Inflammatory macrophage treated with lipopolysaccharide for 1 hour (primary cell): ENCODE measurements at places on chromosomes 2 and 18.

- DNase-seq, result peak; percentile 96
Observed at GRCh38 chr2:11465485-11466306, at the start of gene E2F6. TSS of gene E2F6 (minus strand) at chr2:11466161. CDS start at chr2:11465879, 282 bp downstream.

DNA sequence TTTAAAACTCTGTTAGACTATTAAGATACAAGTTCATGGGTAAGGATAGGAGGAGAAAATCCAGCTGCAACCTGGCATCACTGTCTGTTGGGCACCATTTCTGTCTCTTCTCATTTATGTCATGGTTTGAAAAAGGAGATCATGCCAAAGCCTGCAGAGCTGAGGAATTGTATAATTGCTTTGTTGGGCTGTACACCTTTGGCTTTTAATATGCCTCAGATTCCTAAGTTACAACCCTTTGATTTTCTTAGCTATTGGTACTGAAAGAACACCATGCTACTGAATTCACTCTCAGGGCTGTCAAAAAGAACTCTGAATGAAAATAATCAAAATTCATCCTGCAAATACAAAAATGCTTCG, 174.3 kb downstream of the ACKR3 start:
- no peak for DNase-seq

DNA sequence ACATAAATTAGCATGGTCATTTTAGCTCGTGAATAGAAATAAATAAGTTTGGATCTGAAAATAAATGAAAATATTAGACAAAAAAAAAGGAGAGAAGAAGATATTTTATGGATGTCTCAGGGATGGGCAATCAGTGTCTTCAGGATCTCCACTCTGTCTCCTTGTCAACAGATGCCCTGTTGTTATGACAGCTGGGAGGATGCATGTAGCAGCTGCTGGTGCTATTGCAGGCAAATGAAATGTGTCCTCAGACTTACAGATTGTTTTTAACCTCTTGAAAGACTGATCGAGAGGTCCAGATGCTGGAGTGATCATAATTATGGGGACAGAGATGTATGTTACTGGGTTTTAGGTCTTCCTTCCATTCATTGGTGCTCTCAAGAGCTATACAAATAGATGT, 24.7 kb upstream of the ARL4C start:
- no peak for DNase-seq

GRCh38 chr2:62202019-62202722, 6.3 kb downstream of the B3GNT2 start:
- no peak for DNase-seq

GRCh38 chr2:212177724-212178123, 360.9 kb downstream of the ERBB4 start:
- no peak for DNase-seq

DNA sequence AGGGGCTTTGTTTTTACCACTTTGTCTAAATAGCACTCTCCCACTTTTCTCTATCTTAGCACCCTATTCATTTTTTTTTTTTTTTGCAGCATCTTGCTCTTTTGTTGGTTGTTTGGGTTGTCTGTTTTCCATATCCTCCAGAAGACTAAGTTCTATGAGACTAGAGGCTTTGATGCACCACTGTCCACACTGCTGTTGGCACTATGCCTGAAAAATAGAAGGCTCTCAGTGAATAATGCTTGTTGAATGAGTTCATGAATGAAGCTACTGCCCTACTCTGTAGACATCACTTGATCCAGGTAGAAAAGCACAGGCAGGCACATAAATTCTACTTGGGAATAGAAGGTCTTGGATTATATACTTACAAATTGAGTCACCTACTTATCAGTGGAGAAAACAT, 7.3 kb downstream of the IL1A start:
- DNase-seq, result peak; percentile 23

DNA sequence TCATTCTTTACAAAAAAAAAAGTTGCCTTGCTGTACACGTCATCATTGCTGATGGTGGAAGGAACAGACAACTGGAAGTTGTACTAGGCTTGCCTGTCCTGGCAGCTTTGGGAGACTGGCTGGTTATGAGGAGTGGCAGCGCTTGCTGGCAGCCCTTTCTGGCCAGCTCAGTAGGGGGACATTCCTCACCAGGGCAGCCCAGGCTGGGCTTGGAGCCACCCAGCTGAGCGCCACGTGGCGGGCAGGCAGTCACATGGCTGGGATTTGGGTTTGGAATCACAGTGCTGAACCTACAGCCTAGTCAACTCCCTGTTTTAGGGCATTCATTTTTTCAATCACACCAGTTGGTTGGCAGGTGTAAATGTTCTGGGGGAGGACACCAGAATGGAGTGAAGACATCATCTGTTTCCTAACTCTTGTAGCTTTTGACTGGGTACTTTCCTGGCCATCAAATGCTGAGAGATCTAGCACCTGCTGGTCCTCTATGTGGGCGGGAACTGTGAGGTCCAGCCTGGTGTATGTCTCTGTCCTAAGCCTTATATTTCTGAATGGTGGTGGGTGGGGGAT, 139.3 kb downstream of the SETBP1 start:
- DNase-seq, result no peak

DNA sequence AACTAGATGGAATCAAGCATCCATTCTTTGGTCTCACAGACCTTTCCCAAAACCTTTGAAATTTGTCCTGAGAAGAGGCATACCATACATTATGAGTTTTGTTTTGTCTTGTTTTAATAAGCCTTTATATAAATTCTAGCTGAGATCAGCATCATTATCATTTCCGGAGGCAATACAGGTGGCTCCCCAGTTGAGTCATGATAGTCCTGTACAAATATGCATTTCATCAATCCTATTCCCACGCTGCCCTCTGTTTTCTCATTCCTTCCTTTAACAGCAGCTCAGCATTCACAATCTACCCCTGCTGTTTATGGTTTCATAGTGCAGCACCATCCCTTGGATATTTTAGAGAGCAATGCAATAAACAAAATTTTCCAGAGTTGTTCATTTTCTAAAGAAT, 216.7 kb downstream of the TXNL1 start:
- DNase-seq, result no peak

GRCh38 chr18:10453806-10454680, at the start of gene APCDD1:
TSS of gene APCDD1 (plus strand) at chr18:10454635. CDS start at chr18:10454982, 347 bp downstream.
- no peak for DNase-seq

DNA sequence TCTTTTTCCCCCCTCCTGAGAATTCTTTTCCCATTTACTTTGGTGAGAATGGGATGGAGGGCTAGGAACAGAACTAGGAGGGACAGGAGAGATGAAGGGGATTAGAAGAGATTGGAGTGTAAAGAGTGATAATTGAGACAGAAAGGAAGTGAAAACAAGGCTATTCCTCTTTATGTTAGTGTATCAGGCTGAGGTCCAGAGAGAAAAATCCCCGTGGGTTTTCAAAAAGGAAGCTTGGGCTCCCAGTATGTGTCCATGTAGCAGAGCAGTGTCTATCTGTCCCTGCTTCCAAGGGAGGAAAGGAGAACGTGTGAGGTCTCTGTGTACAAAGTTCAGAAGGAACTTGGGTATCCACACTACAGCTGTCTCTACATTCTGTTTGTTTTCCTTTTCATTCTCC, 59.9 kb upstream of the KCNE4 start:
- peak; percentile 78 for DNase-seq

- no peak for DNase-seq
Observed at GRCh38 chr2:29447513-29447912, 332.3 kb downstream of the CLIP4 start.

DNA sequence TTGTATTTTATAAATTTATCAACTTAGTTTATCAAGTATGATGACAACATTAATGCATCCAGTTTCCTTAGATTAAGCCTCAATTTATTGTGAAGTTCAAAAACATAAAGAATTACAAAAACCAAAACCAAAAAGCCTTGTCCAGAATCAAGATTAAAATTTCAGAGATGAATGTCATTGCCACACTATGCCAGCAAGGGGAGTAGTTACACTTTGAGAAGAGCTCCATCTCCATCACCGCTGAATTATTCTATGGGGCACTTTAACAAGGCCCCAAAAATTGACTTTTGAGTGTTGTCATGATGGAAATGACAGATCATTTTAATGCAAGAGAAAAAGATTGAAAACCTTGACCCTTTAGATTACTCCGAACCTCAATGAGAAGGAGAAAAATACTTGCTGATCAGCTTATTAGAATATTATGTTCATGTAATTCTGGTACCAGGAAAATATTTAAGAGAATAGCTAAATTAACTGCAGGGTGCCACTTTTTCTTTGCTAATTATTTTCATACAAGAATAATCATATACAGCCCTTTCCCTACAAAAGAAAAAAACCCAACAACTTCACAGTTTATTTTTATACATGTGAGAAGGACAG, 152.5 kb upstream of the AQP4 start:
- DNase-seq, result no peak

DNA sequence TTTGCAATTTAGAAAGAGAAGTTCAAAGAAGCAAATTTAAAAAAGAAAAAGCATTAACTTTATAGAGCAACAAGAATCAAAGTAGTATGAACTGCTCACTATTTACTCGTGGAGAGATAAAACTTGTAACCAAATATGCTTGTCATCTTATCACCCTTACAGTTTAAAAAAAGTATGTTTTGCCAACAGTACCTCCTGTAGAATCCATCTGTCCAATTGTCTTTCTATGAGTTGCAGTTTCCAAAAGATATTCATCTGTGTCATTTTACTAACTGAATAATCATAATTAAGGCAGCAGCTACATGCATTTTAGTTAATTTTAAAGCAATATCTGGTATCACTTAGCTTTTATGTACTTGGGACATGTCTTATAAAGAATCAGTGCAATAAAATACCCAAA, 1112.3 kb downstream of the DSC3 start:
- no peak for DNase-seq

DNA sequence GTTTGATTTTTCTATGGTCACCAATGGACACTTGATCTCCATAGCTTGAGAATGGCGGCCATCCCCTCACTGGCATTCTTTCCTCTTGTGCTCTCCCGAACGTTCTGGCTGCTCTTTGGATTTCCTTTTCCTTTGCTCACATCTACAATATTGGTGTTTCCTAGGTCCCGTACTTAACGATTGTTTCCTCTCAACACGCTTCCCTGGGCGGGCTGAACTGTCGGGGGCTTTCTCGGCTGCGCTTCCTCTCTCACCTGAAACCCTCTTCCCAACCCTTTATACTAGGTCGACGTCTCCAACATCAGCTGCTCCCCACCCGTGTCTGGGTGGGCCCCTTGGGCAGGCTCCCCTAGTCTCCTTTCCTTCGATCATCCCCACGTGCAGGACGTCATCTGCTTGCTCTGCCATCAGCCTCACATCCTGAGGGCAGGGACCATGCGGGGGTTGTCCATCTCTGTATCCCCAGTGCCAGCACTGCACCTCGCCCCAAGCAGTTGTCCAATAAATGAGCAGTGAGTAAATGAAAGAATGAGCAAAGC, 634 bp upstream of the DIS3L2 start:
- DNase-seq, result no peak

DNA sequence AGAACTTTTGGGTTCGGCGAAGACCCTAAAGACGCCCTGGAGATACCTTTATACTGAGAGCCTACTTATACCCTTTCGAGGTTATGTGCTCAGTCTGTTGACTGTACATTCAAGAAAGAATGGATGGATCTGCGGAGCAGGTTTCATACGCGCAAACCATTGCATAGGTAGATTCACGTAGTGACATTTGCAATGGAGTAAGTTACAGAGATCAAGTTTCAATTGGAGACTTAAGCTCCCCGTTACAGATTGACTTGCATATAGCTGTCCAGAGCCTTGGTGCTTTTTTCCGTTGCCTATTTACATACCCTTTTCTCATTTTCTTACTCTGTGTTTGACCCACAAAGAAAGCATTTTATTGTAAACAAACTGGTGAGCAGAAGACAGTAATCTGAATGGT, 923 bp downstream of the PSMD1 start:
- no peak for DNase-seq

GRCh38 chr2:231671270-231672050, 36.9 kb upstream of the PTMA start:
- no peak for DNase-seq

- peak; percentile 3 for DNase-seq
Observed at GRCh38 chr18:33201509-33201926, 239.0 kb downstream of the CCDC178 start.

GRCh38 chr2:104975851-104976250, 62.0 kb upstream of the MRPS9 start:
- DNase-seq, result peak; percentile 2

DNA sequence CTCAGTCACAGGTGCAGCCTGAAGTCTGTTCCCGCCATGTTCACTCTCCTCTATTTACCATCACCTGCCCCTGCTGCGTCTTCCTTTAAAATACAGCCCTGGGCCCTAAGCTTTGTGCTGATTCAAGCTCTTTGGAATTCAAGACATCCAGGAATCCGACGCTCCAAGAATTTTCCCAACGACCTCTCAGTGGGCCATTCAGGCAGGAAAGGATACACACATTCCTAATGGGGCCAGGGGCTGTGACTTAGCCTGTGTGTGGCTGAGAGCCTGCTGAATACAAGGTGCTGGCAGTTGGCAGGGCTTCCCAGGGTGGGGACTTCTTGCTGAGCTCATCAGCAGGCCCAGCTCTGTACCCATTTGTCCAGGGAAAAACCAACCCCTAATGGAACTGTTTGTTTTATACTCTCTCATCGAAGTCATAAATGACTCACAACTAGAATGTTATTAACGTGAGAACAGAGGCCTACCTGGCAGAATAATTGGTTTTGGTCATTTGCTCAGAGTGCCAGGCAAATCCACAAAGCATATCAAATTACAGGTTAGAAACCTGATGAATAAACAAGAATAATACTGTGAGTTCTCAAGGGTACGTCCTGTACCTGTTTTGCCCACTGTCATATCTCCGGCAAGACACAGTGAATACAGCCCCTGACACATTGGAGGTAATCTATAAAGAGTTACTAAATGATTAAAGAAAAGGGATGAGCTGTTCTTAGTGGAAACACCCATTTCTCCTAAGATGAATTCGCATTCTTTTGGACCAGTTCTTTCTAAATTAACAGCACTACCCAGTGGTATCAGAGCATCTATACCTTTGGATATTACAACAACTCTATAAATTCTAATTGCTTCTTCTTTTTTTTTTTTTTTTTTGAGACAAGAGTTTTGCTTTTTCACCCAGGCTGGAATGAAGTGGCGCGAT, 12.6 kb upstream of the KCMF1 start:
- no peak for DNase-seq

- DNase-seq, result no peak
Observed at GRCh38 chr2:233820774-233821105, 33.6 kb downstream of the HJURP start.

GRCh38 chr2:192007581-192008228, 160.8 kb upstream of the CAVIN2 start:
- DNase-seq, result no peak

DNA sequence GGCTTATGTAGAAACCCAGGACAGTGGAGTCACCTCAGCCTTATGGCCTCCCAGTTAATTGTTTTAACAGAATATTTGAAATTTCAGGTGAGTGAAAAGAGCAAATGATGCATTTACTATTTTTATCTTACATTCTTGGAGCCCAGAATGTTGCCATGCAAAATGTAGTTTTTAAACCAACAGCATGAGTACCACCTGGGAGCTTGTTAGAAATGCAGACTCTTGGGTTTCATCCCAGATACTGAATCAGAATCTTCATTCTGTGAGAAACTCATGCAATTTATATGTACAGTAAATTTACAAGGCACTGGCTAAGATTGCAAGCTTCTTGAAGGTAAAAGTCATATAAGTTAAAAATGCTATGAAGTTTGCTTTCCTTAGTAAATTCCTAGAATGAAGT, 654.5 kb upstream of the CDH2 start:
- DNase-seq, result no peak
